ENCODE measurements at places on chromosomes 2 and 18. TPM values are rescaled to one million over a fixed set of nuclear protein-coding genes. Genes with fewer than 3 reads are reported as not detected.
A peak's percentile ranks its signal among the peaks of the same experiment; 100 is the strongest.

DNA sequence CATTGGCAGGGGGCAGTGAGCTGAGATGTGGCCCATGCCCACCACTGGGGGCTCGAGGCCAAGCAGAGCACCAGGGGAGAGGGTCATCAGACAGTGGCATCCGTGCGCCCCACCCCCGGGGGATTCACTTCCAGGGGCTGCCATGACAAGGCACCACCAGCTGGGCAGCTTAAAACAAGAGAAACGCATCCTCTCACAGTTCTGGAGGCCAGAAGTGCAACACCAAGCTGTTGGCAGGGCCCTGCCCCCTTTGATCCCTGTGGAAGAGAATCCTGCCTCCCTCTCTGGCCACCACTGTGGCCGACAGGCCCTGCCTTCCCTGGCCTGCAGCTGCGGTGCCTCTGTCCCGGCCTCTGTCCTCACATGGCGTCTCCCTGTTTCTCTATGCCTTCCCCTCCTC is 187.7 kb upstream of the ID2 start:
- no peak for DNase-seq

DNA sequence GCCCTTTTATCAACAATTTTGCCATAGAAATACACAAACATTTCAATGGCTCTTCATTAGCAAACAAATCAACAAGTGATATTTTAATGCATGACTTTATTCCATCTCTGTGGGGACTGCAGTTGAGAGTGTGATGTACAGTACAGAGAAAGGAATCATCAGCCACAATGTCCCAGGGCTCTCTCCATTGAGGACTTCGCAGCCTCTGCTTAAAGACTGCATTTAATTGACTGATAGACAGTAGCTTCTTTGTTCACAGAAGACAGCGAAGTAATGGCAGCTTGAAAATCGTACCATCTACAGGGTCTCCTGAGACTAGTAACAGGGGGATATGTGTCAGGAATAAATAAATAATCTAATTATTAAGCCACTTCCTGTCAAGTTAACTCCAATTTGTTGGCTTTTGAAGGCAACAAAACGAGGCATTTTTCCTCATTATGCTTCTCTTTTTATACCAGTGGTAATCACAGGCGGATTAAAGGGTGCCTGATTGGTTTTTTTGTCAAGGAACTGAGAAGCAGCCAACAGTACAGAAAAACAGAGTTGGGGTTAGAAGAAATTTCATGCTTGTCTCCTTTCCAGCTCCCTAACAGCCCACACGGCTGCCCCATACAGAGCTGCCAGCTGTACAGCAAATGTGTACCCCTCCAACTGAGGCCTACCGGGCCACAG is 164.3 kb downstream of the ZNF521 start:
- DNase-seq = no peak

DNA sequence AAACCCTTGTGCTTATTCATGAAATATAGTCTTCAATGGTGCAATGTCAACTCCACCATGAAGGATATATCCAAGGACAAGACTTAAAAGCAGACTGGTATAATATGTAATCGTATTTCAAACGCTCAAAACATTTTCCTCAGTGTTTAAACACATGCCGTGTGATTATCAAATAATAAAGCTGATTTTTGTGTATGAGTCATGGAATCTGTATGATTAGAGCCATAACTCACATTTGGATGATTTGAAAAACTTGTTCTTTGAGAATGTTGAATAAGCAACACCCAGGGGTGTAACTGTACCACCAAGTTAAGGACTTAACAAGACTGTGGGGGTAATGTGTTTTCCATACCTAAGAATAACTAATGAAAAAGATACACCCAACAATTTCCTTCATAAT is 215.3 kb downstream of the STK39 start:
- DNase-seq = no peak

GRCh38 chr18:77066689-77067088 is 65.9 kb downstream of the MBP start:
- no peak for DNase-seq

GRCh38 chr2:83113953-83114352 is 1345.1 kb downstream of the SUCLG1 start:
- no peak for DNase-seq

GRCh38 chr2:240510513-240511210 is 47.1 kb downstream of the ANKMY1 start:
- no peak for DNase-seq

DNA sequence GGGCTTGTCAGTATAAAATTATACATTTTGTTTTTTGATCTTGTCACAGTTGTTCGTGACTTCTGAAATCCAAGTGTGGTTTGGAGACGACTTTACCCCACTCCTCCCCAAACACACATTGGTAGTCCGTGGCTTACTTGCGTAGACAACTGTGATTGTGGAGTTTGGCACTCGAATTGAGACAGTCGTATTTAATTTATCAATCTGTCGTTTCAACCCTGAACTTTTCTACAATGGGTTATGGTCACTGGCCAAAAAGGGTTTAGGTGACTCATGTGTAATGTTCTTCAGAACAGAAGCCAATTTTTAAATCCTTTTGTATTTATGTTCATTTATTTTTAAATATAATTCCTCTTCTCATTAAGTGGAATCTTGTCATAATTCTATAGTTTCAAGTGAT is 129.9 kb downstream of the SPTBN1 start:
- no peak for DNase-seq

DNA sequence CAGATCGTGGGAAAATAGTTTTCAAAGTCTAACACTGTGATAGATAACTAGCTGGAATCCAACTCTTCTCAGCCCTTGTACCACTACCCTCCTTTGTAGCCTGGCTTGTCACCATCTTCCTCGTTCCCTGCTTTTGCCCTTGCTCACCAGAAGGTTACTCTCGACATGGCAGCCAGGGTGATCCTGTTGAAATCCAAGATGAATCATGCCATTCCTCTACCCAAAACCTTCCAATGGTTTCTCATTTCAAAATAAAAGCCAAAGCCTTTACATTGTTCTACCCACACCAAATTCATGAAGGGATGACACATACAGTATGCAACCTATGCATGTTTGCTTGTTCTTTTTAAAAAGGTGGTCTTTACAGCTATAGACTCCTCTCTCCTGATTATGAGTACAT is 45.7 kb downstream of the STAT4 start:
- no peak for DNase-seq

DNA sequence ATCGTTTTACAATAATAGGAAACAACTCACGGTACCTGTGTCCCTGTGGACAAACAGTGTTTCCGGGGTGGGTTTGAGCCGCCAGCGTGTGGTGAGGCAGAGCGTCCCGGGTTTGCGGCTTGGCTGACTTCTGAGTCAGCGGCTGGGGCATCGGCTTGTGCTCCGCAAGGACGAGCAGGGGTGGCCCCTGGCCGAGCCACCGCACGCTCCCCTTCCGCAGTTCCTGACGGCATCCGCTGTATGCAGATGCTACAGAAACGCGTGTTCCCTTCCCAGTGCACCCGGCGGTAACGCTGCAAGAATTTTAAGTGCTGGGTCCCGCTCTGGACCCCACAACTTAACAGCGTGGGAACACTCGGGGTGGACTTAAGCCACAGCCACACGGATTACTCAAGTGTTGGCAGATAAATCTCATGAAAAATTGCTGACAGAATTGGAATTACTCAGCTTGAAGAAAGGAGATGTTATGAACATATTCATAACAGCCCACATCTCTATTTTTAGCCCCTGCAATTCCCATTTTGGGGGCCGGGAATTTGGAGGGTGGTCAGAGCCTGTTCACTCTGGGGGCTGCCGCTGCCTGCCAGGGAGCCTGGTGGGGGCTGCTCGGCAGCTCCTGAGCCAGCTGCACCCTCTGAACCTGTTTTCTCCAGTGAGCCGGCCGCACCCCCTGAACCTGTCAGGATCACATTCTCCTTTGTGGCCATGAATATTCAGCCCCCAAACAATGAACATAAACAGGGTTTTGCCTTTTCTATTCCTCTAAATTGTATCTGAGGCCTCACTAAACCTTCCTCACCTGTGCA is 12.6 kb upstream of the KCNG2 start:
- no peak for DNase-seq

GRCh38 chr2:167294776-167295140 is 406.5 kb downstream of the XIRP2 start:
- no peak for DNase-seq

- no peak for DNase-seq
Measured at GRCh38 chr18:58361212-58361611, 267.7 kb downstream of the ALPK2 start.

- no peak for DNase-seq
Measured at GRCh38 chr2:218877891-218878290, 2.8 kb upstream of the WNT10A start.

GRCh38 chr18:36899289-36899688 is 70.4 kb downstream of the KIAA1328 start:
- no peak for DNase-seq

DNA sequence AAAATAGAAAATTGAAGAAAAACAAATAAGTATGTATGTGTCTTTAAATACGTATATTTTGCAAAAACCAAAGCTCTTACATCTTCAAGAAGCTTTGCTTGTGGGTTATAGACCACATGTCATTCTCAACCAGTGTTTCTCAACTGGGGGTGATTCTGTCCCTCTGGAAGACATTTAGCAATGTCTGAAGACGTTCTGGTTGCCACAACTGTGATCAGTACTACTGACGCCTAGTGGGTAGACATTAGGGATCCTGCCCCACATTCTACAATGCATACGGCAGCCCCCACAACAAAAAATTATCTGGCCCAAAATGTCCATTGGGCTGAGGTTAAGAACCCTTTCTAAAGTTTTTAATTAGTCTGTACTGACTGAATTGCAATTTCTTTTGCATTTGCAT is 48.4 kb downstream of the UNC50 start:
- no peak for DNase-seq

DNA sequence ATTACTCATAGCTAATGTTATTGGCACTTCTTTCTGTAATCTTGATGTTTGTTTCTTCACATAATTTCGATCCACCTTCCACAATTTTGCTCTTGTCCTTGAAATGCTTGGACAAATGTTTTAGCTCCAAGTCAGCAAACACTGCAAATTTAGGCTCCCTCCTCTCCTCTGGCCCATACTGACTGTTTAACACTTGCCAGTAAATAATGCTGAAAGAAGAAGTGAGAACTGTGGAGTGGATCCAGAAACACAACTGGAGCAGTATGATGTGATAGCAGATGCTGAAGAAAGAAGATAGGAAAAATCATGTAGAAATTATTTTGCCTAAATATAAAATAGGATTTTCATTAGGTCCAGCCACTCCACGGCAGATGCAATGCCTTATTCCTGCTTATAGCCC is 415.0 kb upstream of the GYPC start:
- no peak for DNase-seq

- DNase-seq = no peak
Measured at GRCh38 chr2:101420623-101421022, 33.3 kb upstream of the CREG2 start.

GRCh38 chr18:56021136-56021808 is 433.3 kb upstream of the TCF4 start:
- DNase-seq = no peak

DNA sequence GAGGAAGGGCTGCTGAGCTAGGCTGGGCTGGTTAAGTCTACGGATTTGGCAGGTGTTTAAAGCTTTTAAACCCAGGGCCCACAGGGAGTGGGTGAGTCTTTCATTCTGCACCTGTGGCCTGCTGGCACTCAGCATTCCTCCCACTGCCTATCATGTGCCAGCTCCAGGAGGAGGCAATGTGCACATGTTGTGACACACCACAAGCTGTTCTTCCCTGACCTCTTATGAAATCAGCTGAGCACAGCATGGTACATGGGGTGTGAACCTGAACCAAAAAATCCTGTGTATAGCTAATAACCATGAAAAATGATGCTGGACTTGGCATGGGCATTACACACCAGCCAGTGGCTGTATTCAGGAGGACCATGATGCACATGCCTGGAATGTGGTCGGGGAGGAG is 297.9 kb upstream of the MMADHC start:
- no peak for DNase-seq

GRCh38 chr2:236939271-236939670 is 146.4 kb upstream of the COPS8 start:
- no peak for DNase-seq

DNA sequence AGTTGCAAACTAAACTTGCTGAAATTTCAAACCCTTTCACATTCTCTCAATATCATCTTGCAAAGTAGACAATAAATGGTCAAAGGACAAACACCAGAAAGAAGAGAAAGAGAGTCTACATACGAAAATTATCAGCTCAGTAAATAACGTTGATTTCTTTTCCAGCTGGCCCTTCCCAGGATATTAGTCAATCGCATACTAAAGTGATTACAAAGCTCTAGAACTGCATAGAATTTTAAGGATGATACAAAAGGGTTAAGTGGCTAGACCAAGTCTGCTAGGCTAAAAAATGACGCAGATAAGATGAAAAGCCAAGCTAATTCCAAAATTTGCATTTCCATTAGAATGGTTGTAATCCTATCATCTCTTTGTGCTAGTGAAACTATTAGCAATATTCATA is 405.7 kb downstream of the FBXO15 start:
- DNase-seq = no peak

DNA sequence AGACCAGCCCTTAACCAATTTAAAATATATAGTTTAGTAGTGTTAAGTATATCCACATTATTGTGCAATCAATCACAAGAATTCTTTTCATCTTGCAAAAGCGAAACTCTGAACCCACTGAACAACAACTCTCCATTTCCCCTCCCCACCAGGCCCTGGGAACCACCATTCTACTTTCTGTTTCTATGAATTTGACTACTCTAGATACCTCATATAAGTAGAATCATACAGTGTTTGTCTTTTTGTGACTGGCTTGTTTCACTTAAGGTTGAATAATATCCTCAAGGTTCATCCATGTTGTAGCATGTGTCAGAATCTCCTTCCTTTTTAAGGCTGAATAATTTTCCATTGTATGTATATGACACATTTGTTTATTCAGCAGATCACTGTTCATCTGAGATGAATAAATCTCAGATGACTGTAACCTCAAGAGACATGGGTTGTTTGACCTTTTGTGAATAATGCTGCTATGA is 8.1 kb upstream of the SOS1 start:
- peak; percentile 79 for DNase-seq

DNA sequence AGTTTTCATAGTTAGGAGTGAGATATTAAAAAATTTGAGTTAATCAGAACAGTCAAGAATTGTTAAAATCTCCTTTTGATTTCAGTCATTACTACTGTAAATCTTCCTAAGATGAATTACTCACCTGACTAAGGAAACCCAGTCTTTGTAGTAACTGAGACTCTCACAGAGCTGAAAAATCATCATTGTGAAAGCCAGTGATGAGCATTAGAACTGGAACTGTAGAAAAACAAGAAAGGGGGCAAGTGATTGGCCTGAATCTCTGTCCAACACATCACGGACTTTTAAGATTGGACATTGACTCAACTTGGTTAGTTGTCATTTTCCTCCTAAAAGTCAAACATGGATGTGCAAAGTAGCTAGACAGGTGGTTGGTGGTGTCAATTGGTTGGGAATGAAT is 21.9 kb downstream of the SETBP1 start:
- DNase-seq = no peak

Gene MYOM1
- total RNA-seq = 1.2 TPM

Gene ZNF236
- 15.9 TPM for total RNA-seq

Gene TMEM247
- not detected for total RNA-seq

Gene DUSP2
- total RNA-seq = 237 TPM

Gene SNTG2
- total RNA-seq = 1.7 TPM

Gene RRM2
- 425 TPM for total RNA-seq

Gene KLHL41
- 0.22 TPM for total RNA-seq

Gene MDH1
- 182 TPM for total RNA-seq

Gene RESP18
- total RNA-seq = not detected

Gene TXNDC2
- not detected for total RNA-seq

Gene KATNAL2
- 0.82 TPM for total RNA-seq

Gene ABCG8
- not detected for total RNA-seq
